NCI-H2081 (cell line): ENCODE measurements at places on chromosomes 5 and 9.

DNA sequence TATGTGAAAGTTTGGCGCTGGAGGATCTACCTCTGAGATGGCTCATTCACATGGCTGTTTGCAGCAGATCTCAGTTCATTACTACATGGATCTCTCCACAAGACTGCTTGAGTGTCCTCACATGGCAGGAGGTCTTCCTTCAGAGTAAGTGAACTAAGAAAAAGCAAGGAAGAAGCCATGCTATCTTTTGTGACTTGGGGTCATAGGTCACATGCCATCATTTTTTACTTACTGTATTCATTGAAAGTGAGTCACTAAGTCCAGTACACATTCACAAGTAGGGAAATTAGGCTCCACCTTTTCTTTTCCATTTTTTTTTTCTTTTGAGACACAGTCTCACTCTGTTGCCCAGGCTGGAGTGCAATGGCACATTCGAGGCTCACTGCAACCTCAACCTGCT, 8.7 kb upstream of the CDKN2AIPNL start:
- no peak for DNase-seq

DNA sequence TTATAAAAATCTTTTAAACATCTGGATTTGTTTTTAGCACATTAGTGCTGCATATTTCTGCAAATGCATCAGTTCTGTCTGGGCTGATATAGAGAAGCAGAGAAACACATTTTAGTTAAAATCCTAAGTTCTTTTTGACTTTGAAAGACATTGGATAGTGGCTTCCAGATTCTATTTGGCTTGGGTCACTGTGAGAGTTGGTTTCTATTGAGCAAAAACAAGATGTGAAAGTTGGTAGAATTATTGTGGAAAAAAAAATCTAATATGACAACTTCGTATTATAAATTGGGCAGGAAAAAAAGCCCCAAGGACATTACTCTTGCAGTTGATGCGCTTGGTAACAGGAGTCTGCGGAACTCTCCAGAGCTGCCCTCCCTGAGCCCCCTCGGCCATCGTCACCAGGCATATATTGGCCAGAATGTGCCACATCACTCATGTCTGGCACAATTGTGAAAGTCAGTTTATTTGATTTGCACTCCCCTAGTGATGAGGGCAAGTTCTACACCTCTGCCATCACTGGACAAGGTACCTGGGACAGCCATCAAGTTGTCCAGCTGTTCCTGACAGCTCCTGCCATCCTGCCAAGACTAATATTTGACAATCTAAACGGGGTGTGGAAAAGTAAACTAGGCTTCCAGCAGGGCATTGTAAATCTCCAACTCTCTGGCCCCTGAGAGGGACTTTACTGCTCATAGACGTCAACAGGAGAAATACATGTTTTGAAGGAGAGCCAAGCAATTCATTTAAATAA, 334.5 kb downstream of the TENT4A start:
- DNase-seq, result peak; percentile 80

GRCh38 chr5:108642170-108642906, 105.4 kb upstream of the FER start:
- peak; percentile 43 for DNase-seq

DNA sequence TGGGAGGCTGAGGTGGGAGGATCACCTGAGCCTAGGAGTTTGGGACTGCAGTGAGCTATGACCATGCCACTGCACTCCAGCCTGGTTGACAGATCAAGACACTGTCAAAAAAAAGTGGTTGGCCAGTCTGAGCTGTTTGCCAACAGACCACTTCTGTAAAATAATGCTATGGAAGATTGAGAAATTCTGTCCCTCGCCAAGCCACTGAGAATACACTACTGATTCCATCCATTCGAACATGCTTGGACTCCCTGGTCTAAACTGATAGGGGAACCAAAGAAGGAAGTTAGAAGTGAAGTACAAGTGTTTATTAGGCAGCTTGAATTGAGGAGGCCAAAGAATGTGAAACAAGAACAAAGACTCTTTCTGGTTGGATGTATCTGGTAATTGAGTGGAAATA, 27.2 kb downstream of the ENC1 start:
- no peak for DNase-seq

- peak; percentile 69 for DNase-seq
These were observed 53.5 kb upstream of the TJP2 start for GRCh38 chr9:69120380-69121154.

DNA sequence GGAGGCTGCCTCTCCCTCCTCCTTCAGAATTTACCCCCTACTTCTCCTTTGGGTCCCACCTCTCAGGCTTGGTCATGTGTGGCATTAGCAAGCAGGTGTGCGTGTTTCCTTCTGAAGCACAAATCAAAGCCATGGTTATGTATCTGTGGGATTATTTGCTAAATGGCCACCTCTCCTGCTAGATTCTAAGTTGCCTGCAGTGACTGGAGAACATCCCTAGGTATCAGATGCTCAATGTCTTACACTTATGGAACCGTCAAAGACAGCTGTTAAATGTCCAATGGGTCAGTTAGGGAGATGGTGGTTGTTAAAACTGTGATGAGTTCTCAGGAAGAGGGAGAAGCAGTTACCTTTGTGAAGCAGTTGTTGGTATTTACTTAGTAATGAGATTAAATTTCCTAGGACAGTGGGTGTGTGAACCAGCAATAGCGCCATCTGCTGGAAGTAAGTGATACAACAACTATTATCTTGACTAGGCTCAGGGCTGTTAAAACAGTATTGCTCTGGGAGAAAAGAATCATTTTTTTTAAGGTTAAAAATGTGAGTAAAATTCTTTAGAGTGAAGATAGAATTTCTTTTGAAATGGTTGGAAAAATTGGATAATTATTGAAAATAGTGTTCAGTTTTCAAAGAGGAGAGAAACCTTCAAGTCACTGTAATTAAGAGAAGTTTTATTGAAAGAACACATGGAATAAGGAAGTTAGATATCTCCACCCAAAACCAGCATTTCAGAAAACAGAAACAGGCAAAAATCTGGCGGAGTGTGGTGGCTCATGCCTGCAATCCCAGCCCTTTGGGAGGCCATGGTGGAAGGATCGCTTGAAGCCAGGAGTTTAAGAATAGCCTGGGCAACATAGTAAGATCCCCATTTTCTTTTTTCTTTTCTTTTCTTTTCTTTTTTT, 71.3 kb downstream of the TMC1 start:
- peak; percentile 46 for DNase-seq

DNA sequence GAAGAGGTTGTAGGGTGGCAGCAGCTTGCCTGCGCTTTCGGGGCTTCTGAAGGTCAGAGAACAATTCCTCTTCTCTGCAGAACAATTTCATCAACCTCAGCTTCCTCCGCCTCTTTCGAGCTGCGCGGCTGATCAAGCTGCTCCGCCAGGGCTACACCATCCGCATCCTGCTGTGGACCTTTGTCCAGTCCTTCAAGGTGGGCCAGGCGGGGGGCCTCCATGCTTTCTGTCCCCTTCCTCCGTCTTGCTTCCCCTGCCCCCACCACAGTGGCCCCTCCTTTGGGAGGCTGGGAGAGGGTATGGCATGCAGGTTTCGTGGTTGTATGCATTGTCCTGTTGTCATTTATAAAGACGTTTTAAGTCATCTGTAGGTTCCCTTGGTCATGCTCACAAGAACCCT, 195.8 kb downstream of the CACNA1B start:
- no peak for DNase-seq

- no peak for DNase-seq
These were observed 40.9 kb downstream of the C5orf15 start for GRCh38 chr5:133927300-133928180.

- no peak for DNase-seq
These were observed 3.1 kb upstream of the NUDT12 start for GRCh38 chr5:103565719-103566118.

DNA sequence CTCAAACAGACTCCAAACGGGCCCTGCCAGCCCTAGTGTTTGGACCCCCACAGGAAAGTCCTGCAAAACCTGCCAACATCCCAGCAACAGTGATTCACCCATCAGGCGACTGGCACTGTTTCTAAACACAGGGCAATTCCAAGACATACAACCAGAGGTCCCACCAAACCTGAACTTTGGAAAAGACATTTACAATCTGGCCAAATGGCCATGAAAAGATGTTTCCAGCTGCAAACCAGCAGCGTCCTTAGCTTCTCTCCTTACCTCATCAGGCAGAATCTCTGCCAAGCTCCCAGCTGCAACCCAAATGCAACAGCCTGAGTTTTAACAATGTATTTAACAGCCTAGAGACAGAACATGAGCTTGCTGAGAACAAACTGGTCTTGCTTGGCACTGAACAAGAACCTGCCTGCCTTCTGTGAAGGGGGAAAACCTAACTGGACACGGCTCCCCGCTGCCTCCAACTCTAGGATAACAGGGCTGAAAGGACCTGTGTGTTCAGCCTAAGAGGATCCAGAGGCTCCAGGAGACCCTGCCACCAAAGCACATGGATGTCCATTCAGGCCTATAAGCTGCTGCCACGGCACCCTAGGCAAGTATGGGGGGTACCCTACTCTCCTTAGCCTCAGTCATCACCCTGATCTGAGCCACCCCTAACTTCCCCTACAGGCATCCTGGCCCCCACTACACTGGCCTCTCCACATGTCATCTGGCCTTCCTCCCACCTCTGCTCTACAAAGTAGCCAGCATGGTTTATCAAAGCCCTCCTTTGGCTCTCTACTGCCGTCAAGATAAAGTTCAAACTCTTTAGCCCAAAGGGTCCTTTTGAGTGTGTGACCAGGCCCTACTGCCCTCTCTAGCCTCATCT, 5.6 kb downstream of the P4HA2 start:
- no peak for DNase-seq

DNA sequence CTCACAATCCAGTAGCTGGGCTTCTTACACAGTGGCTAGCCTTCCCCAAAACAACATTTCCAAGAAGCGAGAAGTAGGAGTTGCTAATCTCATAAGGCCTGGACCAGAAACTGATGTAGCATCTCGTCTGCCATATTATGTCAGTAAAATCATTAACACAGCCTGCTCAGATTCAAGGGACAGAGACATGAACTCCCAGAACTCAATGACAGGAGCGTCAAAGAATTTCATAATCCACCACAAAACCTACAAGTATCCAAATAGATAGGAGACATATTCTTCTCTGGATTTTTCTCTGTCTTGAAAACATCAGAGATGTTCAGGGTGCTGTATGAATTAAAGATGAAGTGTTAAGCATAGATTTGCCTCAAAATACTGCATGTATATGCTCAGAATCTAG, 457.6 kb upstream of the ACTBL2 start:
- DNase-seq, result no peak

DNA sequence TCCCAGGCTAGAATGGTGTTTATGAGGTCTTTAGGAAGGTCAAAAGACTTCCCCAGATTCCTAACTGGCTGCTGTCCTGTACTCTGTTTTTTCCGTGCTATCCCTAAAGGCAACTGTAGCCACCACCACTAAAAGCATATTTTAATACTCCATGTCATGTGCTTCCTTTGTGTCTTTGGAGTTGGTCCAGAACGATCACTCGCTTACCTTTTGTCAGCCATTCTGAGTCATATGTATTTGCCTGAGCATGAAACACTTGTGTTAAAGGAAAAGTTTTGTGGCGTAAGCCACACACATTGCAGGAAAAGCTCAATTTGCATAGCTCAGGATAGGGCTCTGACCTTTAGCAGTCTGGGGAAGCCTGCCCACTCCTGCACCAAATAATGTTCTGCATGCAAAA, 299.6 kb downstream of the NTRK2 start:
- DNase-seq, result peak; percentile 4

DNA sequence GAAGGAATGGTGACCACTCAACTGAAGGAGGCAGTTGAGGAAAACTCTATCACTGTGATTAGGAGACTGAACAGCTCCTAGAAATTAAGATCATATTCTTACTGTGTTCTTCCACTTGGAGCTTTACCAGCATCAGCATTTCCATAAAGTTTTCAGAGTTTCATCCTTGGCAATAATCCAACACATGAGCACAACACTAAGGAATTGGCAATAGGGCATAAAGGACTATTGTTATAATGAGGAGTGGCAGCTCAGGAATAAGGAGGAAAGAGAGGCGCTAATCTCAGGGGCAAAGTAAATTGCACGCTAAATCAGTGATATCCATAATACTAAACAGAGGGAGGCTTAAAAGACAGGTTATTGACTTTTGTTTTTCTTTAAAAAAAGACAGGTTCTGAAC, 338.9 kb downstream of the EFNA5 start:
- DNase-seq, result no peak
